ENCODE measurements at places on chromosomes 1 and 21. TPM values are rescaled to one million over a fixed set of nuclear protein-coding genes. Genes with fewer than 3 reads are reported as not detected.

Gene TEX38
- total RNA-seq, result not detected

Gene JTB
- total RNA-seq, result 74.2 TPM

- DNase-seq, result no peak
Observed at GRCh38 chr1:92411511-92411910, 75.2 kb downstream of the GFI1 start.

- DNase-seq, result no peak
Observed at GRCh38 chr1:160629286-160630210, 17.3 kb downstream of the SLAMF1 start.

- DNase-seq, result no peak
Observed at GRCh38 chr1:10561497-10561896, 86.7 kb downstream of the PEX14 start.

DNA sequence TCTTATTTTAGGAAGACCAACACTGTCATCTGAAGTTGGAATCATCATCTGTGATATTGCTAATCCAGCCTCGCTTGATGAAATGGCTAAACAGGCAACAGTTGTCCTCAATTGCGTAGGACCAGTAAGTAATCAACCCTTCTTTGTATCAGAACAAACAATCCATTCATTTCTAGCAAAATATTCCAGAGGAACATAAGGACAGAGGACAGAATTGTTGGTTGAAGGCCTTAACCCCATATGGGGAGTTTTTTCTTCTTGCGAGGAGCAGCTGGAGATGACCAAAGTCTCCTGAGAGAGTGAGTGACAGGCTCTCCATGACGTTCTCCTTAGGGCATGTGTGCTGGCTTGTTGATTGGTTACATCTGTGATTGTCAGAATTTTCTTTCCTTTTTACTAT, 2.7 kb downstream of the SCCPDH start:
- no peak for DNase-seq

- DNase-seq, result no peak
Observed at GRCh38 chr1:119632841-119633240, 15.2 kb downstream of the ZNF697 start.

DNA sequence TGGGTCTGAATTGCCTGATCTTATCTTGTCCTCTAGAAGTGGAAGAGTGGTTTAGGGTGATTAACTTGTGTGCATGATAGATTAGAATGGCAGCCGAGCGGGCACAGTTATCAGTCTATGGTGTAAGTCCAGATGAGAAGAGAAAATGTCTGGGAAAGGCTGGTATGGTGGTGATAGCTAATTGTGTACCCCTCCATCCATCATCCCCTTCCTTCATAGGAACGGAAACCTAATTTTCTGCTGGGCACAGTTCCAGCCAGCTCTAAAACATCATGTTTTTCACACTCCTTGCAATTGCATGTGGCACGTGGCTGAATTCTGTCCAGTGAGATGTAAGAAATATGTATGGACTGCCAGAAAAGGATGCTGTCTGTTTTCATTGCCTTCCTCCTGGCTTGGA, 40.9 kb upstream of the ZP4 start:
- no peak for DNase-seq

- DNase-seq, result no peak
Observed at GRCh38 chr1:170533298-170533697, 1.3 kb downstream of the GORAB start.

Gene SPATA46
- total RNA-seq, result not detected

DNA sequence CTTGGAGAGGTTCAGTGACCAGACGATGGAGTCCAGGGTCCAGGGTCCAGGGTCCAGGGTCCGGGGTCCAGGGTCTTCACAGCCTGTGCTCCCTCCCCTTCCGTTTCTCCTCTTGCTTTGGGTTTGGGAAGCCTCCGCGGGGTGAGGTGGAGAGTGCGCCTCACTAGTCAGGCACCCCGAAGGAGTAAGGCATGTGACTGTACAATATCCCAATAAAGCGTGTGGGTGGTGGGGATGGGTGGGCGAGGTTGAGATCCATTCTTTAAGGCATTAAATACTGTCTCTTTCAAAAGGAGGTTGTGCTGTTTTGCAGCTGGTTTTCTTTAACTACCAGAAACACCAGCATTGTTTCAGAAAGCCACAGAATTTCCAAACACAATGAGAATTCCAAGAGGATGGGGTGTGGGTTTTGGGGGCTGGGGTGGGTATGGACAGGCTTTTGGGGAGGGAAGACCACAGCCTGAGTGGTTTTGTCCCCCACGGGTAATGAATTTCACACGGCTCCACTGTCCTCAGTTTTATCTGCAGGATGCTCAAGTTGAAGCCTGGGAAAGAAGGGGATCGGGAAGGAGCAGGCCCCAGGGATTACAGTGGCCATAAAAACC, 65.7 kb downstream of the KIF26B start:
- no peak for DNase-seq

GRCh38 chr1:28508435-28508754, 2.6 kb downstream of the RCC1 start:
- DNase-seq, result no peak

Gene FLG2
- total RNA-seq, result not detected

Gene ATP5PF
- 114 TPM for total RNA-seq

All from neural crest cell (in vitro differentiated cells).